Right atrium auricular region (tissue), 2 donors: ENCODE measurements at places on chromosomes 7 and 10. TPM values are rescaled to one million over a fixed set of nuclear protein-coding genes. Genes with fewer than 3 reads are reported as not detected.

- no peaks in the 10 kb centered on the region for H3K36me3 ChIP-seq
- H3K4me1 ChIP-seq: no peaks in the 10 kb centered on the region
Observed at GRCh38 chr10:49243610-49244283, 55.2 kb upstream of the C10orf71 start.

DNA sequence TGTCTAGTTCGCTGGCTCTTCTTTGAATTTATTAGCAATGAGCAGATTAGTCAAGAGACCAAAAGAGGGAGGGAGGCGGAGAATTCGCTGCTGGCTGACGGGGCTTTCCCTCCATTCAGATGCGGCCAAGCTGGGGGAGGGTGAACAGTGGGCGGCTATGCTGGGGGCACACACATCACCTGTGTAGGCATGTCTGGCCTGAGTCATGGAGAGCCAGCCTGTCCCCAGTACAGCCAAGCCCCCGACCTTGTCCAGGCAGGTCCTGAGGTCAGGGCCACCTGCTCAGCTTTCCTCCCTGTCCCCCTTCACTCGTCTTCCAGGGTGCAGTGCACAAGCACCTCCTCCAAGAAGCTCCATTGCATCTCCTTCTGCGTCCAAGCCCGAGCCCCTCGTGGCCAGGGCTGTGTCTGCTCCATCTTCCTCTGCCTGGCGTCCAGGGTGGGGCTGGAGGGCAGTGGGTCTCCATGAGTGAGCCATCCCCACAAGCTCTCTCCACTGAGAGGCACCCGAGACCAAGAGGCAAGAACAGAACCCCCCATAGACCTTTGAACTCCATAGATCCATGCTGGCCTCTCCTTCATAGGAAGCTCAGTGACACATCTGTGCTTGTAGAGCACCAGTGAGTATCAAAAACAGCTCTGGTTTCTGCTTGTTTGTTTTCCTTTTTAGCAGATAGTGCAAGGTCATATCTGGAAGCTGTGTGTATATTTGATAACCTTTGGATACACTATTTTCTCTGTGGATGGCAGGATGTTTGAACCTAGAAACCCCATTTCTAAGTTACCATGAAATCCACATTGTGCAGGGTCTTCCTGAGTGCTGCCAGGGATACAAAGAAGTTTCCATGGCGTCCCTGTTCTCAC lies 1.9 kb upstream of the DEPP1 start:
- no peaks in the 10 kb centered on the region for H3K27me3 ChIP-seq
- H3K4me1 ChIP-seq: no peaks in the 10 kb centered on the region
- H3K36me3 ChIP-seq: peaks cover 57% of the 10 kb centered on the region

Gene OR6V1
- total RNA-seq: not detected

GRCh38 chr10:90399782-90400181 lies 458.1 kb downstream of the HTR7 start:
- H3K27ac ChIP-seq: no peak overlapping the region
- no peaks in the 10 kb centered on the region for H3K4me1 ChIP-seq
- DNase-seq: no peak
- no peak overlapping the region for H3K4me3 ChIP-seq
- H3K27me3 ChIP-seq: no peaks in the 10 kb centered on the region
- H3K36me3 ChIP-seq: no peaks in the 10 kb centered on the region

DNA sequence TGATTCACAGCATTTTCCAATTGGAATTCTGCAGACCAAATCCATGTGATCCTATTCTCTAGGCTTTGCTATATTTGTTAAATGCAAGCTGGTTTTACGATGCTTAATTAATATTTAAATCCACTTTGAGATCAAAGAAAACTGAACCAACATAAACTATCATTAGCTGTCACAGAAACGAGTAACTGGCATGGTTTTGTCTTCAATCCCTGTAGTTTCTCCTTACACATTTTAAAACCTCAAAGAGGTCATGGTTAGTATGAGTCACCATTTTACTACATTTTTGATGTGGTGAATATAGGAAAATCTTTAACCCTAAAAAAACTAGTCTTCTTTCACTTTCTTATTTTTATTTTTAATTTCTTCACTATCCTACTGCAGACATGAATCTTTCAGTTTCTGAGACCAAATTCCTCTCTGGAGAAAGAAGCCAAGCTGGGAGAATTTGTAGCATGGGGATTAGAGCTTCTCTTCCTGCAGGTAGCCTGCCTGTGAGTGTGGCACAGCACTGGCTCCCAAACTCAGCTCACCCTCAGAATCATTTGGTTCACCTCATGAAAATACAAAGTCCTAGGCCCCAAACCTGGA lies 8.7 kb upstream of the LIPM start:
- no peaks in the 10 kb centered on the region for H3K4me1 ChIP-seq
- H3K27me3 ChIP-seq: no peaks in the 10 kb centered on the region
- H3K36me3 ChIP-seq: no peaks in the 10 kb centered on the region
- H3K4me3 ChIP-seq: no peak overlapping the region
- no peak for DNase-seq
